NCI-H1105 (cell line): ENCODE measurements at places on chromosomes 7 and 10.

- DNase-seq: no peak
Observed at GRCh38 chr10:77461636-77462296, 175.8 kb downstream of the KCNMA1 start.

DNA sequence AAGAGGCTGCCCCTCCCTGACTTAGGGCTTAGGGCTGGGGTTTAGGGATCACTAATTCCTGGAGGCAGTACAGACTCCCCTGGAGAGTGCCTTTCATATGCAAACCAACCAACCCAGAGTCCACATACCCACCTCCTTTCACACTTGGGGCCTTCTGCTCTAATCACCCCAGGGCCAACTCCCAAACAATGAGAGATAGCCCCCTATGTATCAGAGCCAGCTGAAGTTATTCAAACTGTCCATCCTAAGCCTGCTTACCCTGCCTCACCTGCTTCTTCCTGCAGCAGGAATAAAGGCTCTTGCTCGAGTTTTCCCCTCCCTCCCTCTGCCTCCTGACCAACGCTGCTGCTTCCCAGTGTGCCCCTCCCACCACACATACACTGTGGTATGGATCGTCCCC is 51.8 kb upstream of the SLC35G1 start:
- DNase-seq: no peak

DNA sequence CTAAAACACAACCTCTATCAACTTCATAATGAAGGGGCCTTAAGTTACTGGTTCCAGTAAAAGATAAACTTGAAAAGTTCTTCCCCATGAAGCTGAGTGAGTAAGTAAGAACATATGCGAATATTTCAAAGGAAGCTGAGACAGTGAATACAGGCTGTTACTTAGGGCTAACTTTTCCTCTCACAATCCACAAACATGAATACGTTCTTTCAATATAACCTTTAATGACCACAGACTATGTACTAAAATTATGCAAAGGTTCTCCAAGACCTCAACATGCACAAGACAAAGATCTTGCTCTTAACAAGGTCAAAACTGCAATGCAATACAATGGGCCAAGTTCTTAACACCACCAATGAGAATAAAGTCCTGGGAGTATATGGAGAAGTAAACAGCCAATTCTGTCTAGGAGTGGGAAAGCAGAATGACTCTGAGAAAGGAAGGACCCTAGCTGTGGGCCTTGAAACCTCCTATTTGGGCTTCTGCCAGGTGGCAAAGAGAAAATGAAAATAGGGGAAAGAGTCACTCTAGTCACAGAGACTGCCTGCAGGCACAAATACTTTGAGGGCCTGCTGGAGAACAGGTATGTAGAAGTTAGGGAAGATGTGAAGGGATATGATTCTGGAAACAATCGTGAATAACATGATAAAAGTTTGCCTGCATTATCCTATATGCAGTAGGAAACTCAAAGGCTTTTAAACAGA is 43.7 kb downstream of the OSBPL3 start:
- DNase-seq: no peak

DNA sequence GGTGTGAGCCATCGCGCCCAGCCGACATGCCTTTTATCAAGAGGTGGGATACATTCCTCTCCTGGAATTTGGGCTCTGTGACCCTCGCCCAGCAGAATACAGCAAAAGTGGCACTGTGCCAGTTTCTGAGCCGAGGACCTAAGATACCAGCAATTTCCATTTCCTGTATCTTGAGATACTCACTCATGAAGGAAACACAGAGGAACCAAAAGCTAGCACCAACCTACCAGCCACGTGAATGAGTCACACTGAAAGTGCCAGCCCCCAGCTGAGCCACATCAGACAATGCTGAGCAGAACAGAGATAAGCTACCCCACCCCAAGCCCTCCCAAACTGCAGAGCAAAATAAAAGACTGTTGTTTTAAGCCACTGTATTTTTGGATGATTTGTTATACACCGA is 56.3 kb downstream of the CACUL1 start:
- no peak for DNase-seq

- DNase-seq: no peak
Observed at GRCh38 chr10:28020080-28020860, 21.4 kb upstream of the ODAD2 start.

DNA sequence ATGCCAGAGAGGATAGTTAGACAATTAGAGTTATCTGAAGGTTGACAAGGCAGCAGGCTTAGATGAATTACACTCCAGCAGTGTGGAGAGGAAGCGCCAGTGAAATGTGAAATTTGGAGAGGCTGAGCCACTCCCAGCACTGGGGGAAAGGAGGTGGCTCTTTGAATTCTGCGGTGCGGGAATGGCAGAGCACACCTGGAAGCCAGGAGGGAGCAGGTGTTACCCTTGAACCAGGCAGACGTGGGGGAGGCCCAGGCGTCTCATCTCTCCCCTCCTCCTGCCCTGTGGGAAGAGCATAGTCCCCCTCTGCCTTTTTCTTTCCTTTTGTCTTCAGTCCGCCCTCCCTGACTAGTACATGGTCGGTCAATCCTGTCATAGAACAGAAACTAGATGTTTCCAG is 203.1 kb downstream of the DPP6 start:
- peak; percentile 87 for DNase-seq
